ENCODE measurements at places on chromosomes 2 and 18. TPM values are rescaled to one million over a fixed set of nuclear protein-coding genes. Genes with fewer than 3 reads are reported as not detected.

DNA sequence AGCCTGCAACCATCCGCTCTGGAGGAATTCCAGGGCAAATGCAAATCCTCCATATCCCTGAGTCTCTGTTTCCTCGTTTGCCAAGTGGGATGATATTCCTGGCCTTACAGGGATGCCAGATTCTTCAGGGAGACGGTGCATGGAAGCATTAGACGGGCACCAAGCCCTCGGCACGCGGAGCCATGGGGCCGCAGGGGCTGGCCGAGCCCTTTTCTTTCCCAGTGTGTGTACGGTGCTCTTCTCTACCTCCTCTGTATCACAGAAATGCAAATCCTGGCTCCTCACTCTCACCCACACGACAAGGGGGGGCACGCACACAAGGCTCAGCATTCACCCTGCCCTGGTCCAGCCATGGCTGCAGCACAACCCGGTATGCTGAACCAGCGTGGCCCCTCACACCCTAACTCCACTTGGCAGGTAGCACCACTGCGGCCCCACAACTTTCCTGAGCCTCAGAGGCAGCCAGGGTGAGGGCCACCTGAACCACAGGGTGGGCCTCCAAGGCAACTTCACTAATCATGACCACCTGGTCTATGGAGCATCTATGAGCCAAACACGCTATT is 64.1 kb upstream of the SALL3 start:
- DNase-seq = peak; percentile 52

Gene GATA6
- 39.8 TPM for total RNA-seq

DNA sequence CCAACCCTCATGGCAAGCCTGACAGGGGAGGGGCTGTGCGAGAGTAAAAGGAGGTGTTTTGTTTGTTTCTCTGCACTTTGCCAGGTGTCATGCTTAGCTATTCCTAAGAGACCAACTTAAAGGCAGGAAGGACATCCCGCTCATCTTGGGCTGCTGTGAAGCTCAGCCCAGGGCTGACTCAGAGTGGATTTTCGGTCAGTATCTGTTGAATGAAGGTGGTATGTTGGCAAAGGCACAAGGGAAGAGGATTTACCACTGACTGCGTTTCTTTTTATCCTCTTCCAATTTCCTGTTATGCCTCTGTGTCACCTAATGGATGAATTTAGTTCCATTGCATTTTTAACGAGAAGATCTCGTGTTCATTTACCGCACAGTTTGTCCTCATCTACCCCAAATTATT is 18.9 kb downstream of the TRPM8 start:
- no peak for DNase-seq

- DNase-seq = no peak
Observed at GRCh38 chr2:239201884-239202283, 198.9 kb downstream of the HDAC4 start.

Gene POTEI
- total RNA-seq = 2.1 TPM

GRCh38 chr2:238713198-238713826 is 134.6 kb upstream of the TWIST2 start:
- no peak for DNase-seq

- no peak for DNase-seq
Observed at GRCh38 chr2:124753842-124754241, 728.8 kb downstream of the CNTNAP5 start.

GRCh38 chr2:46331109-46331766 is 34.0 kb downstream of the EPAS1 start:
- no peak for DNase-seq

GRCh38 chr18:46158499-46158898 is 54.3 kb downstream of the HAUS1 start:
- no peak for DNase-seq

Measured in type B pancreatic cell (in vitro differentiated cells).